ENCODE measurements at places on chromosomes 16 and 17. TPM values are rescaled to one million over a fixed set of nuclear protein-coding genes. Genes with fewer than 3 reads are reported as not detected.

DNA sequence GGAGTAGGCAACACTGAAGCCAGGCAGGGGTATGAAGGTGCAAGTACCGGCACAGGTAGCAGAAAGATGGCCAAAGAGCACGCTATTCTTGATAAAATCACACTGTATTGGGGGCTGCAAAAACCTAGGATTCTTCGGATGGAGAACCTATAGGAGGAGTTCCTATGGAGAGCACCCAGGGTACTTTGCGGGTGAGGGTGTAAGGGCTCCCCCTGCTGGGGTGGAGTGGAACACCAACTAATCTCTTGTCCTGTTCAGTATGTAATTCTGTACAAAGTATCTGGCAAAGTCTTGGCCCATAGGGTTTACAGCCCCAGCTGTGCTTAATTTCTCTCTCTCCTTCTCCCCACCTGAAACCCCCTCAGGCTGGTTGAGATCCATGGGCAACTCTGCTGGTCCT, 393.1 kb upstream of the ASIC2 start:
- DNase-seq = no peak

- DNase-seq = no peak
These were observed 1.8 kb downstream of the PRR29 start for GRCh38 chr17:63999680-64000531.

GRCh38 chr16:85333337-85333736, 221.1 kb upstream of the CIBAR2 start:
- DNase-seq = no peak

Gene ADORA2B
- 7.3 TPM for polyA plus RNA-seq

DNA sequence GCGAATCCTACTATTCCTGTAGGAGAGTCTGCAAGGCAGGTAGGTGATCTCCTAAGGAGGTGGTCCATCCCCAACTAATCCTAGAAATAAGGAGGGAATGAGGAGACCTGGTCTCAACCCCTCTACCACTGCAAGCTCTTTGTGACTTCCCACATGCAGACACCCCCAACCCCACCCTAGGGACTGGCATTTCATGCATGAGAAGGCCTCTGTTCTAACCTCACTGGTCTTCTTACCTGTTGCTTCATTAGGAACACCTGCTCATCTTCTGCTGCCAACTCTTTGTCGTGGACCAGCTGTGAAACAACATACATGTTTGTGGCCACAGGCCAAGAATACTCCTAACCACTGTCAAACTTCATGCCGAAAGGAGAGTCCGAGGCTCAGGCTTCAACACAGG, 22.6 kb downstream of the DYNC1LI2 start:
- no peak for DNase-seq

GRCh38 chr17:56121191-56122051, 31.9 kb upstream of the ANKFN1 start:
- no peak for DNase-seq

GRCh38 chr16:57091975-57092785, at the start of gene CPNE2:
CPNE2 (plus strand) TSS chr16:57092583; CDS start chr16:57110743, 18,160 bp downstream.
- no peak for DNase-seq

GRCh38 chr17:57328109-57328882, 72.0 kb downstream of the MSI2 start:
- no peak for DNase-seq

Gene SLC2A4
- polyA plus RNA-seq = 2.0 TPM

Gene ACSM2A
- 57.3 TPM for polyA plus RNA-seq

- DNase-seq = no peak
These were observed 26.3 kb upstream of the HS3ST2 start for GRCh38 chr16:22787466-22788192.

GRCh38 chr17:77815127-77815905, 143.2 kb upstream of the TNRC6C start:
- DNase-seq = no peak

DNA sequence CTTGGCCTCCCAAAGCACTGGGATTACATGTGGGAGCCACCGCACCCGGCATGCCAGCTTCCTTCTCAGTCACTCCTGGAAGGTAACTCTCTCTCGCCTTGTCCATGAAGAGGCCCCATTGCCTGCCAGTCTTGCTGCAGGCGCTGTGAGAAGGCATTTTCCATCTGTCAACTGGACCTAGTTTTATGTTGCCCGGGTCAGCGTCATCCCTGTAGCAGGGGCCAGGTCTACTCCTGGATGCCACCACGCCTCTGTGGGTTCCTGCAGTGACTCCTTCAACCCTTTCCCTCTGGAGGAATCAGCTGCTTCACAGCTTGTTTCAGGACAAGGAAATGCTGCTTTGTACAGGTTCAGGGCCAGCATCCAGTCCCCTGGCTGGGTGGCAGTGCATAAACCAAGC, 2.6 kb upstream of the NLRC3 start:
- DNase-seq = no peak

DNA sequence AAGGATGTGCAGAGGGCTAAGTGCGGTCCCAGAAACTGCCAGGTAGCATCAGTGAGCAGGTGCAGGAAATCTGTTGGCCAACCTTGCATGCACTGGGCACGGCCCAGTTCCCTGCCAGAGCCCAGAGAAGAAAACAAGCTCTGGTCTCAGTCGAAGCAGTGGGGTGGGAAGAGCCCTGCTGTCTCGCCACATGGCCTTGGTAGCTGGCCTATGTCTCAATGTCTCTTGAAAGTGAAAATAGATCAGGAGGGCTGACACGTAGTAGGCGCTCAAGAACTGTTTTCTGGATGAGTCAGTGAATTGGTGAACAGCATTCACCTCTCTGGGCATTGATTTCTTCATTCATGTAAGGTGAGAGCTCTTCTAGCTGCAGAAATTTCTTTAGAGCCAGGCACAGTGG, 90.4 kb downstream of the MARF1 start:
- no peak for DNase-seq

GRCh38 chr17:44216694-44217093, 2.8 kb downstream of the UBTF start:
- DNase-seq = no peak

Gene ZNF500
- polyA plus RNA-seq = 13.8 TPM

Gene GSE1
- polyA plus RNA-seq = 59.5 TPM

Gene CES5A
- polyA plus RNA-seq = 0.03 TPM

Gene PABPN1L
- not detected for polyA plus RNA-seq

GRCh38 chr17:83053739-83054451, 25.5 kb upstream of the METRNL start:
- DNase-seq = no peak

DNA sequence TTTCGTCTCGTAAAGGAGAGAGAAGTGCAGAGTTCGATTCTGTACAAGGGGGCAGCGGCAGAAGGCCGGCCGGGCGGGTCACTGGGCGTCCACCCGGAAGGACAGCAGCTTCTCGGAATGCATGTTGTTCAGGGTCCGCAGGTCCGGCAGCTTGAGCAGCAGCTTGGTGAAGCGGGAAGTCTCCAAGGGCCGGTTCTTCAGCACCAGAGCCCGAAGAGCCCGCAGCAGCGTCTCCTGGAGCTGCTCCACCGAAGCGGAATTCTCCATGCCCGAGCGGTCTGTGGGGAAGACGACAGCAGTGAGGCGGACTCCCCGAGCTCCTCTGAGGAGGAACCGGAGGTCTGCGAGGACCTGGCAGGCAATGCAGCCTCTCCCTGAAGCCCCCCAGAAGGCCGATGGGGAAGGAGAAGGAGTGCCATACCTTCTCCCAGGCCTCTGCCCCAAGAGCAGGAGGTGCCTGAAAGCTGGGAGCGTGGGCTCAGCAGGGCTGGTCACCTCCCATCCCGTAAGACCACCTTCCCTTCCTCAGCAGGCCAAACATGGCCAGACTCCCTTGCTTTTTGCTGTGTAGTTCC, 7.3 kb downstream of the NR1D1 start:
- no peak for DNase-seq

GRCh38 chr16:69130461-69130860, 1.9 kb downstream of the CHTF8 start:
- DNase-seq = no peak

Gene LGALS9B
- polyA plus RNA-seq = 0.15 TPM

Gene KCTD13
- 12.5 TPM for polyA plus RNA-seq

DNA sequence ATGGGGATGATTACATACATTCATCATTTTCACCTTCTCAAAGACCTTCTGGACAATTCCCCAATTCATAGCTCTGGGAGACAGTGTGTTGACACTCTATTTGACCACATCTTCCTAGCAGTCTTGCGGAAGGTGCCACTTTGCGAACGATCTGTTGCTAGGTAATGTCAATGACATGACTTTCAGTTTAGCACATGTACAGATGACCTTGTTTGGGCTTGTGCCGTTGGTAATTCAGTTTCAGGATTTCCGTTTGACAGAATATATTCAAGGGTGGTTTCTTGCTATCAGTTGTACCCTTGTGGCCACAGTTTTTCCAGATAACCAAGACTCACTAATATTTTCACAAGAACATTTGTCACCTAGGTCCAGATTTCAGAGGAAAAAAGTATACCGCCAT, 478.2 kb downstream of the WWOX start:
- DNase-seq = no peak

- no peak for DNase-seq
These were observed 55.2 kb downstream of the CRISPLD2 start for GRCh38 chr16:84874983-84875382.

GRCh38 chr16:4138713-4139112, 22.5 kb upstream of the ADCY9 start:
- no peak for DNase-seq

Gene SLC38A8
- not detected for polyA plus RNA-seq

Gene FAM171A2
- 35.1 TPM for polyA plus RNA-seq

DNA sequence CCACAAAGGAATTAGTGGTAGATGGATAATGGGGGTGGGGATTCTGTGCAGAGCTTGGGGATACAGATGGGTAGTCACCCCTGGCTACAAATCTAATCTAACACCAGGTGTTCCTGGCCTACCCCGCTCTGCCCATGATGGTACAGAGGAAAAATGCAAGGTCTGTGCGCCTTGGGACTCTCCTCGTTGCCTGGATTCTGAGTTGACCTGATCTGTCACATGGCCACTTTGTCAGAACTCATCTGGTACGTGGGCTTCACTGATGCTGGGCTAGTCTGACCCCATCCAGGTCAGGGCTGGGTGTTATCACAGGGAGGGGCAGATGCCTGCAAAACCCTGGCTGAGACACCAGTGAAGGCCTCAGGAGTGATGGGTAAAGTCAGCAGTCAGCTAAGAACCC, 5.2 kb downstream of the ZNF764 start:
- DNase-seq = no peak

DNA sequence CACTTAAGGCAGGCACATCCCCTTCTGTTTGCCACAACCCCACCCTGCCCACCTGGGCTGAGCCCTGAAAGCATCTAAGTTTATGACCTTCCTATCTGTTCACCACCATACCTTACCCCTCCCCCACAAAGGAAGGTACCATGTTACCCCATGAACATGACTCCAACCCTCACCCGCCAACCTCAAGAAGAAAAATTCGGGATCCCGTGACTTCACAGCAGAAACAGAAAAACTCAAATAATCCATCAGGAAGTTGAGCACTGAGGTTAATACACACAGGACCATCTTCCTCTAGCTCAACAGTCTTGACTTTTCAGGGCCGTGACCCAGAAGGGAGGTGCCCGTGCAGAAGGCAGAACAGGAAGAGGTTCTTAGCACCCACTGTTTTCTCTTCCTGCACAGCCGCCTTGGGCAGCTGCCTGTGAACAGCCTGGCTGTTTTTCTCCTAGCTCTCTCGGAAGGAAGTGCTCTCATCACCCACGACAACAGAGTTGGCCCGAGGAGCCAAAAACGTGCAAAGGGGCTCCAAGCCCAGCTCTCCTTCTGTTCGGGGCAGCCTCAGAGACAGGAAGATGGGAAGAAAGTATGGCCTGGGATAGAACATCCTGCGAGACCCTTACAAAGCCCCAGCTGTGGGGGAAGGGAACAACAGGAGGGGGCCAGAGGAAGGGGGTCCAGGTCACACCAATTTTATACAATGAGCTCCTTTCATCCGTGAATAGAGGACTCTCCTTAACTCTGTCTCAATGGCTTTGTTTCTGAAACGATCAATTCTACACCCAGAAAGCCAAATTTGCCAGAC, 101.1 kb downstream of the XYLT1 start:
- no peak for DNase-seq

DNA sequence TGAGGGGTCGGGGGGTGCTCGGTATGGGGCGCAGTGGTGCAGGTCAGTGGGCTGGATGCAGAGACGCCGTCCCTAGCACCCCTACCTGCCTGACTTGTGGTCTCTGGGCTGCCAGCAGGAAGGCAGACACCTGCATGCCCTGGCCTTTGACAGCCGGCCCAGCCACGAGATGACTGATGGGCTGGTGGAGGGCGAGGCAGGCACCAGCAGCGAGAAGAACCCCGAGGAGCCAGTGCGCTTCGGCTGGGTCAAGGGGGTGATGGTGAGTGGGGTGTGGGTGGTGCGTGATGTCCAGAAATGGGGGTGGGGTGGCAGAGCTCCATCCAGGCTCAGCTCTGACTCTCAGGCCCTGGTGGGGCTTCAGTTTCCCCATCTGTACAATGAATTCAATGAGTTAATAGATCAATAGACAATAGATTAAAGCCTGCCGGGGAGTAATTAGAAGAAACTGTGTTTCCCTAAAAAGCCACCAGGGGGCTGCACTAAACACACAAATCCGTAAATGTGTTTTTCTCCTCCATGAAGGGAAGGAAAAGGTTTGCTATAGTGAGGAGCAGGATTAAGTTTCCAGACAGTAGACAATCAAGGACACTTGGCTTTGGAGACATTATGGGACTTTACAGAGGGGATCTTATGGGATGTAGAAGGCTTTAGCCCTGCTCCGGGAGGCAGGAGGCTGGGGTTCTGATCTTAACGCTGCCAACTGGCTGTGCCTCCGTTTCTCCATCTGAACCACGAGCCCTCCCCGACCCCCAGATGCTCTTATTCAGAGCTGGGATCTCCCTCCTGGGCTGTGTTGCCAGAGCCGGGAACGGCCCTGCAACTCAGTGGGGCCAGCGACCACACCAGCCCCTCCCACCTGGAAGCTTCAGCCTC, 2.2 kb downstream of the SLC12A3 start:
- no peak for DNase-seq

GRCh38 chr17:45009676-45010467, 41.6 kb downstream of the DCAKD start:
- DNase-seq = no peak

Gene RPGRIP1L
- 18.6 TPM for polyA plus RNA-seq

DNA sequence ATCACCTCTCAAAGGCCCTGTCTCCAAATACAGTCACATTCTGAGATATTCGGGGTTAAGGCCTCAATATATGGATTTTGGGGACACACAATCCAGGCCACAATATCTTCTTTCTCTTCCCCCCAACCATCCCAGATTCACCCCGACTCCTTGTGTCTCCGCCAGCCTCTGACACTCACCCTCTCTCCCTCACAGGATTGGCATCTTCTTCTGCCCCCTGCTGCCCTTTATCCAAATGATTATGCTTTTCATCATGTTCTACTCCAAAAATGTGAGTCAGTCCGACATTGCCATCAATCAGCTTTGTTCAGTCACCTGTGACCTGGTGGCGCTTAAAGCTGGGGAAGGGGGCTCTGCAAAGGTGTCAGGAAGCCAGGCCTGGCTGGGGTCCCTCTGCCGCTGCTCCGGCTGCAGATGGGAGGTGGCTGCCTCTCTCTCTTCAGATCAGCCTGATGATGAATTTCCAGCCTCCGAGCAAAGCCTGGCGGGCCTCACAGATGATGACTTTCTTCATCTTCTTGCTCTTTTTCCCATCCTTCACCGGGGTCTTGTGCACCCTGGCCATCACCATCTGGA, 35.1 kb downstream of the GDE1 start:
- DNase-seq = no peak
